Mucosa of descending colon (tissue), 3 donors: ENCODE measurements at places on chromosomes 7 and 10. TPM values are rescaled to one million over a fixed set of nuclear protein-coding genes. Genes with fewer than 3 reads are reported as not detected.

- no peak for DNase-seq
These were observed 18.6 kb downstream of the PDE6C start for GRCh38 chr10:93630625-93631557.

The TBC1D12 gene
- total RNA-seq = 13.6 TPM

DNA sequence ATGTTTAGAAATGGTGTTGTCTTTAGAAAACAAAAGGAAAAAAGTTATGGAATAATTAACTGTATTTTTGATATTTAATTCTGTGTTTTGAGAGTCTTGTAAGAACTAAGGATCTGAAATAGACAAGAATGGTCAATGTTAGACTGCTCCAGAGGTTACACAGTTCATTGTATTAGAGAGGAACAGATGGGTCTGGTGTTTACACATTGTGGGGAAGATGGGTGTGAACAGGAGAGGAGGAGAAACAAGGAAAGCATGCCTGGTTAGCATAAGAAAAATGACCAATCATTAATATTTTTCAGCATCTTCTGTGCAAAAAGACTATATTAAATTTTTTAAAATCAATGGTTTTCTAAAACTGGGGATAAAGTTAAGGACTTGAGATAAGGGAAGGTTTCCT lies 11.9 kb downstream of the MEOX2 start:
- no peak for DNase-seq

DNA sequence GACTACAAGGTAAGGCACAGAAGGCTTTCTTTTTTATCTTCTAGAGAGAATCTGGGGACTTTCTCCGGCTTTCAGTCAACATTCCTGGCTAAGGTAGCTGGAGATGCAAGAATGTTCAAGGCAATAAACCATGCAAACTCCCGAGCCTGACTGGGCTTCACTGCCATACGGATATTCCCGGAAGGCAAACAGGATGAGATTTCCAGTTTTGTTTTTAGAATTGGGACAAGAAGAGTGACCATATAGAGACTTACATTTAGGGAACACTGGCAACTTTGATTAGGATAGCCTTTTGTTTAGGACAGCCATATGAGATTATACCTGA lies 269 bp downstream of the CALD1 start:
- no peak for DNase-seq

The CPN1 gene
- 0.14 TPM for total RNA-seq

The MET gene
- total RNA-seq = 35.1 TPM

DNA sequence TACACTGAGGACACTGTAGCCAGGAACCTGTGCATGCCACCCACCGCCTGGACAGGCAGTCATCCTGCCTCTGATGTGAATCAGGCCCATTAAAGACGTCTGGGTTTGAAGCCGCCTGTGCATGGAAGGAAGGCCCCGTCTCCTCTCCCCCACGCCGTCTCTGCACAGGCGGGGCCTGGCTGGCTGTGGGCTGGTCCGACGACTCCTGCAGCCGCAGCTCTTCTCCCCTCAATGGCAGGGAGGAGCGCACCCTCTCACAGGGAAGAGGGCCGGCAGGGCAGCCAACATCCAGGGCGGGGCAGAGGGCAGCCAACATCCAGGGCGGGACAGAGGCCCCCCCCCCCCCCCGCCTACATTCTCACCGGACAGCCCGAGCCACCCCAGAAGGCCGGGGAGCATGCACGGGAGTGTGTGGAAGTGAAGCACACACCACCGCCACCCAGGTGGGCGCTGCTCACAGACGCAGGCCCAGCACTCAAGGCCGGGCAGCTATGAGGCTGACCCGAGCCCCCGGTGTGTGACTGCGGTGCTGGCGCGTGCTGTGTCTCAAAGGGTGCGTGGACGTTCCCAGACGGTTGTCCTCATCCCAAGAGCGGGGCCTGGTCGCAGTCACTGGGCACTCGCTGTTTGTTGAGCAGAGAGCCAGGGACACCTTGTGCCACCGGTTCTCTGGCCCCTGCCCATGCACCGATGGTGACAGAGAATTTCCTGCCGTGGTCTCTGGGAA lies 19.1 kb downstream of the DPYSL4 start:
- no peak for DNase-seq

DNA sequence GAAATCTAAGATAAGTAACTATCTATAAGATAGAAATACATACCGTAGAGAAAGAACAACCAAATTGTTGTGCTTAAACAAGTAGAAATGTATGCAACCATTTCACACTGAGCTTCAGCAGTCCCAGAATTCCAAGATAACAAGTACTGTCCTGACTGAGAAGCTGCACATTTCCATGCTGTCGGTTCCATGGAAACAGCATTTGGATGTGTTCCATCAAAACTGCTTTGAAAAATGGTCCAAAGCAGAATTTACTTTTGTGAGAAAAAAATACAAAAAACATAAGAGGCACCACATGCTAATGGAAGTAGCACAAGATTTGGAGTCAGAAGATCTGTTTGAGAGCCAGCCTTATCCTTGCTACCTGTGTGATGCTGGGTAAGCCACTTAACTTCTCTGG lies 92.6 kb downstream of the MTERF1 start:
- DNase-seq = no peak

DNA sequence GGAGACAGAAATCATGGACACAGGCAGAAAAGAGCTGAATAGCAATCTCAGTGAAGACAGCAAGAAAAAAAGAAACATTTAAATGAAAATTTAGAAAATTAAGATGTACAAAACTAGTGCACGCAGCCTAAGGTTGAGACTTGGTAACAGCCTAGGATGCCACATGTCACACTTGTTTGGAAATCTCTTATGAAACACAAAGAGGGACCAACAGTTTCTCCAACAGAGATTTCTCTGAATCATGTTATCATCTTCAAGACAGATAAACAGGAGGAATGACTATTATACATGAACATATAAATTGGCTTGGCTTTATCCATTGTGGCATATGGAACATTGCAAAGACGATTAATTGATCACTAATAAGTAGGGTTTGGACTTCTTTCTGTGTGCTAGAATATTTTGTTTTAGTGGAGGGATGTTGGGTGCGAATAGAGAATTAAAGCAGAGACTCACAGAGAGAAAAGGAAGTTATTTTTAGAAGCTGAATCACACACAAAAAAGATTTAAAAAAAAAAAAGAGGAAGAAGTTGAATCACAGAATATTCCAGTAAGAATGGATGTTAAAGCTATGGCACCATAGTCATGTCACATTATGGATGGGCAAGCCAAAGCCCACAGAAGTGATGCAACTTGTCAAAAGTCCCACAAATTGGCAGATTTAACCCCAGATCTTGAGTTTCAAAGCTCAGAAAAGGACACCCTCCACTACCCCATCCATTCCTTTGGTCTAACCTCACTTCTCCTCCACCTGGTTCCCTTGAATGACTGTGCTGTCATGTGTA lies 91.6 kb downstream of the MYOF start:
- no peak for DNase-seq
